ENCODE measurements at places on chromosomes 2 and 18. TPM values are rescaled to one million over a fixed set of nuclear protein-coding genes. Genes with fewer than 3 reads are reported as not detected.

DNA sequence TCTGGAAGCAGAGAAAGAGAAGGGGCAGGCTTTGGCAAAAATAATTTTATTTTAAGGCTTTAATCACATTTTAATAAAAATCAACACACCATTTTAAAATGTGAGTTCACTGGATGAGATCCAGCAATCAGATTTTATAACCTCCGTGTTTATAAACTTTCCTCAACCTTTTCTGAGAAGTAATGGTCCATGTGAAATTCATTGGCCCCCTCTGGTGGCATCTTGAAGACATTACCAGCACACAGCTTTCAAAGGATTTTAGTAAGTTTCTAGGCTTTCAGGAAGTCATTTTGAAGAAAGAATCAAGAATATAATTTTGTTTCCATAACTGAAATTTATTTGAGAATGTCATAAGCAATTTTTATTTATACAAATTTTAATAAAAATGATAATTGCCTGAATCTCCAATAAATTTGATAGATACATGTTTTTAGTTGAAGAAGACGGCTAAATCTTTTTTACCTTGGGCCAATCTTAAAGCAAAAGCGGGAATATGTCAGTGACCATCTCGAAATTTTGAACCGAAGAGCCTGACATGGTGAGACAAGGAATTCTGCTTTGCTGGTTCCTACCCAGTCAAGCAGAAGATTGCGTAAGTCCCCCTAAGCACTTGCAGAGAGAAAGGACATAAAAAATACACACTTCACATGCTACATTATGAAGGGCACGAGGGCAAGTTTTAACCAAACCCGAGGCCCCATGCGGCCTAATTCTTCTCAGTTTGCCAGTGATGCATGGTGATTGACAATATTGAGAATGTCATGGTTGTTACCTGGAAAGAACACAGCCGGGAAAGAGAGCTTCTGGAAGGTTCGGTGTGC, 128.4 kb upstream of the CBLN2 start:
- DNase-seq, result no peak

DNA sequence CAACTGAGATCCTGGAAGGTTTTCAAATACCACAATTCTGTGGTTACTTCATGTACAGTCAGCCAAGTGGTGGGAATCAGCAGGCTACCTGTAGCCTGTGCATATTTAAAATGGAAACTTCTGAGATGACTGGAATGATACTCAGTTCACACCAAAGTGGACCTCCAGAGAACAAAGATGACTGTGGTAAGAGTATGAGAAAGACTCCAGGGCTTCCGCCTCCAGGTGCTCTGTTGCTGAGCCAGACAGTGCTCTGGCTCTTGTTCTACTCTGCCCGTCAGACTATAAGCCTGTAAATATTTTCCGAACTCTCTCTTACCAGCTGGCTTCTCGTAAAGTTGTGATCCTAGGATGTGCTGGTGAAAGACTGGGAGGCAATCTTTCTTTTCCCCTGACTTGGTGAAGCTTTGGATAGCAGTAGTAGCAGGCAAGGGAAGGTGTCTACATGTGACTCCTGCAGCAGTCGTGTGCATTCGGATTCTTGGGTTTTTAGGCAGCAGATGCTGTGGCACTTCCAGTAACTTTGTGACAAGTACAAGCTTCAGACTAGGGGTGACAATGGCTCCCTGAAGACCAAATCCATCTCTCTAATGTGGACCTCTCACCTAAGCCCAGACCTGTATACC, 23.1 kb downstream of the ST3GAL5 start:
- DNase-seq, result no peak

DNA sequence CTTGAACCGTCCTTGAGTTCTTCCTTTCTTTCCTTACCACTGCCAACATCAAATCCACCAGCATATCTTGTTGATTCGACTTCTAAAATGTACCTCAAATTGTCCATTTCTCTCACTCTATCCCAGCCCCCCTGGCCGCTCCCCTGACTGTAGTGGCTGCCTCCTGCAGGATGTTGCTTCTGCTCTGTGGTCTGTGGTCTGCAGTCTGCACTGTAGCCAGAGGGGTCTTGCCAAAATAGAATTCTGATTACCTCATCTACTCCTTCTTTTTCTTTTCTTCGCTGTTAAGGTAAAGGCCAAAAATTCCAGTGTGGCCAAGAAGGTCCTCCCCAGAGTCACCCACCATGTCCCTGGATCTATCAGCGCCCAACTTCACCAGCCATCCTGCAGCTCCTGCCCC, 79.5 kb upstream of the ALPP start:
- DNase-seq, result no peak

DNA sequence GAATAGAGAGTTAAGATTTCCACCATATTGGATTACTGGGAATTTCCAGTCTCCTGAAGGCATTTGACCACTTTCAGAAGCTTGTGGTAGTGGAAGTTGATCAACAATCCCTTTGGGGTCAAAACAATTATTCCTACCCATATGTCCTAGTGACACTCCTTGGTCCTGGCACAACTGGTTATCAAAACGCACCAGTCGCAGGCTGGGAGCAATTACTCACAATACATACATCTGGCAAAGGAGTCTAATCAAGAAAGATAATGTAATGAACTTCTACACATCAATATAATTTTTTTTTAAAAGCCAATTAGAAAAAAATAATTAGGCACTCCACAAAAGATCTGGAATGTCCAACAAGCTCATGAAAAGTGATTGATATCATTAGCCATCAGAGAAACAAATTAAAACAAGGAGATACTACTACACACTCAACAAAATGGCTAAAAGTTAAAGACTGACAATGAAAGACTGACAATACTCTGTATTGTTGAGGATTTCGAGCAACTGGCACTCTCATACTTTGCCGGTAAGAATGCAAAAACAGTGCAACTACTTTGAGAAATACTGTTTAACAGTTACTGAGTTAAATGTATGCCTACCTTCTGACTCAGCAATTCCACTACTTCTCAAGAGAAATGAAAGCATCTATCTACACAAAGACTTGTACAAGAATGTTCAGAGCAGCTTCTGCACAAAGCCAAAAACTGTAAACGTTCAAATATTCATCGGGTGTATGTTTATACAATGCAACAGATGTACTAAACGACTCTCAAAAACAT, 2.0 kb downstream of the INO80C start:
- DNase-seq, result no peak

DNA sequence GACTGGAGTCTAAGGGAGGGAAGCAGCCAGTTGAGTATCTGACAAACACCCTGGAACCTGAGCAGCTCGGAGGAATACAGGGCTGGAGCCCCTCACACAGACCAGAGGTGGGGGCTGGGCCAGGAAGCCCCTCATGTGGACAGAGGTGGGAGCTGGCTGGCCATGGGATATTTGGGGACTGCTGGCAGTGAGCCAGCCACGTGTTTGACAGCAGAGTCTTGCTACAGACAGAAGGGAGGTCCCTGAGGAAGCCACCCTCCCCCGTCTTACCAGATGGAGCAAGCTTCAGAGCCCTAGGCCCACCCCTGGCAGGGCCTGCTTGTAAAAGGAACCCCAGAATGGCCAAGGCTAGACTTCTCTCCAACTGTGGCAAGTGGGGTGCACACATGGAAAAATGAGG, 3.6 kb upstream of the MTERF4 start:
- no peak for DNase-seq

DNA sequence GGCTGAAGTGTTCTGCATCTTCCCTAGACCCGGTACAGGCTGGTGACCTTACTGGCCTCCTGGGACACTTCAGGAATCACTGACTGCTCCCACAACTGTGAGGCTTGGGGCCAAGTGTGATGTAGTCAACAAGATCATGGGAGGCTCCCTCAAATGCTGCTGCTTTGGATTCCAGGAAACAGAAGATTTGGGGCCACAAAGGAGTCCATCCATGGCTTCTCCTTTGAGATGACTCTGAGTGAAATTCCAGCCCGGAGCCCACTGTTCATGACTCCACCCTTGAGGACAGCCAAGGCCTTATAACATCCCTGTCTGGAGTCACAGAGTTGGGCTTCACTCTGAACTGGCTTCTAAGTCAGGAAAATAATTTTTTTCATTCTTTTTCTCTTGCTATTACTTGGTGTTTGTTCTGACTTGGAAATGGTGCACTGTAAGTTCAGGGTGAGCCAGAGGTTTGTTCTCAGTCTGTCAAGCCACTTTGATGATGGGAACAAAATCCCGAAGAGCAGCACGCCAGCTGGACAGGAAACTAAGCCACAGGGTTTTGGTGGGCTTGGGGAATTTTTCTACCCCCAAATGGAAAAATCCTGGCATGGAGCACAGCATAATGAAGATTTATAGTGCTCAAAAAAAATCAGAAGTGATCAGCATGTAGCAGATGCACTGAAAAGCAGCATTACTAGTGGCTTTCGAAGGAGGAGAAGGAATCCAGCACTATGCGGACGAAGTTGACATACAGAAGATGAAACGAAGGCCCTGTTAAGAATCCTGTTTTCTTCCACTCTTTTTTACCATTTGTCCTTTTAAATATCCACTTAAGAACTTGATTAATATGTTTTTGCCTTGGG, 98.1 kb upstream of the ZFP36L2 start:
- DNase-seq, result no peak

DNA sequence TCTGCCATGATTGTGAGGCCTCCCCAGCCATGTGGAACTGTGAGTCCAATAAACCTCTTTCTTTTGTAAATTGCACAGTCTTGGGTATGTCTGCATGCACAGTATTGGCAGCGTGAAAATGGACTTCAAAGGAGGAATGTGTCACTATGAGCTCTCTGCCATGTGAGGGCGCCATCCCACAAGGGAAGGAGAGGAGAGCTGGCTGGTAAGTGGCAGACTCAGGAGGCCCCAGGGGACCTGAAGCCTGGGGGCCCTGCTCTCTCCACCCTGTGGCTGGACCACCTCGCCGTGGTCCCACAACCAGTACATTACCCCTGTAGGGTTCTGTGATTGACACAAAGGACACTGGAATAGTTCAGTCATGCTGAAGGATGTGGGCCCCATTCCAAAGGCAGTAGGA, 122.1 kb downstream of the RPIA start:
- no peak for DNase-seq

GRCh38 chr2:231928901-231929725, 2.9 kb upstream of the NPPC start:
- peak; percentile 30 for DNase-seq

GRCh38 chr18:46019936-46020335, 52.1 kb downstream of the PSTPIP2 start:
- DNase-seq, result no peak

- DNase-seq, result no peak
Measured at GRCh38 chr18:3594760-3595368, 144.9 kb downstream of the TGIF1 start.

GRCh38 chr2:53334610-53335009, 433.0 kb upstream of the CHAC2 start:
- DNase-seq, result no peak

- DNase-seq, result no peak
Measured at GRCh38 chr2:15802657-15803542, 137.4 kb upstream of the MYCN start.

DNA sequence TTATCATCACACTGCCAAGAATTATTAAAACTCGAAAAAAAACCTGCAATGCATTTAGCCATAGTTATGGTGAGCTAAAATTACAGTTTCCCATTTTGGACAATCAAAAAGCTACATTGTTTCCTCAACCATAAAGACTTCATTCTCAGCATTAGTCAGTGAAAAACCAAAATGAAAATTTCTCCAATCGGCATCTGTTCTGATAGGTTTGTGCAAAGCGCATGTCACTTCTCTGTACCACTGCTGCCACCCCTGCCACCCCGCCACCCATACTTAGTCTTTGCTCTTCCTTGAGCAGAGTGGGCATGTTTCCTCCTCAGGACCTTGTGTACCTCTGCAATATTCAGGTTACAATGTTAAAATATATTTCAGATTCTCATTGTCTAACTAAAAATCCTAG, 7.1 kb upstream of the ZBTB14 start:
- DNase-seq, result no peak

DNA sequence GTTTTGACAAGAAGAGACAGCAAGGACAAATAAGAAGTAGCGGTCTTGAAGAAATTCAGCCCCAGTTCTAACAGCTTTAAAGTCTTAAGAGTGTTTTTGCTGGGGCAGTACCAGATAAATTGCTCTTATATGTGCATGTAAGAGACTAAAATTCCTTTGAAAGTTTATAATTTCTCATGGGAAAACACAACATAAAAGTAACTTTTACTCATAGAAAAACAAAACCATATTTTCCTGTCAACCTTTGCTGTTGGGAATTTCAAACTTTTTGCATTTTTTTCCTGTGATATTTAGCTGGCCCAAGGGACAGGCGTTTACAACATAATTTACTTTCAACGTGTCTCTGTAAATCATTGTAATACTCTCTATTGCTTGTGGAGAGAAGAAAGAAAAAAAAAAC, 767.8 kb upstream of the ZEB2 start:
- no peak for DNase-seq

DNA sequence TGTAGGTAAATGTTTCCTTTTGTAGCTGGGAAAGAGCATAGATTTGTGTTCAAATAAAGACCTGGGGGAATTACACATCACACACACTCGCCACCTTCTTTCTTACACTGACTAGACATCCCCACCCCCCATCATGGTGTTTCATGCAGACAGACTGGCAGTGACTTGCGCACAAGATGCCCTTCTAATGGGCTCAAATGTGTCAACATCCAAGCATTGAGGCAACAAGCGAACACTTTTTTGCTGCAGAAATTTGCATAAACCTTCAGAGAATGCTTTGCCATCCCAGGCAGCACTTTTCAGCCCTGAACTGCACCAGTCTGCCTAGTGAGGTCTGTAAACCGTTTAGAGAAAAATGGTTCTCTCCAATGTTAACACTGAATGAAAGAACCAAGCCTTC, 4.5 kb downstream of the HOXD8 start:
- DNase-seq, result no peak

Gene NYAP2
- 0.04 TPM for polyA plus RNA-seq

Gene KIAA2012
- polyA plus RNA-seq, result 0.09 TPM

Gene IGFBP2
- polyA plus RNA-seq, result 56.5 TPM

Gene POTEJ
- polyA plus RNA-seq, result 0.07 TPM

Gene GPR55
- polyA plus RNA-seq, result not detected

Gene SCN3A
- 0.19 TPM for polyA plus RNA-seq

Gene RTN4
- polyA plus RNA-seq, result 59.2 TPM

Gene CDH19
- polyA plus RNA-seq, result 1.4 TPM

Gene DUSP28
- polyA plus RNA-seq, result 5.0 TPM

Gene FAHD2A
- polyA plus RNA-seq, result 19.0 TPM

Gene KRTCAP3
- polyA plus RNA-seq, result 29.5 TPM

All from pancreas (tissue), 10 donors.